ENCODE measurements at places on chromosomes 4 and X.

DNA sequence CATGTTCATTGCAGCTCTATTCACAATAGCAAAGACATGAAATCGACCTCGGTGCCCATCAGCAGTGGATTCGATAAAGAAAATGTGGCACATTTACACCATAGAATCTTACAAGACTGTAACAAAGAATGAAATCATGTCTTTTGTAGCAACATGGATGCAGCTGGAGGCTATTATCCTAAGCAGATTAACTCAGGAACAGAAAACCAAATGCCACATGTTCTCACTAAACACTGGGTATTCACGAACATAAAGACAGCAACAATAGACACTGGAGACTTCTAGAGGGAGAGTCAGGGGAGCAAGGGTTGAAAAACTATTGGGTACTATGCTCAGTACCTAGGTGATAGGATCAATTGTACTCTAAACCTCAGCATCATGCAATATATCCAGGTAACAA lies 180.5 kb downstream of the PPP1R2C start:
- no peak for DNase-seq

GRCh38 chr4:96744676-96745075 lies 904.8 kb downstream of the PDHA2 start:
- no peak for DNase-seq

DNA sequence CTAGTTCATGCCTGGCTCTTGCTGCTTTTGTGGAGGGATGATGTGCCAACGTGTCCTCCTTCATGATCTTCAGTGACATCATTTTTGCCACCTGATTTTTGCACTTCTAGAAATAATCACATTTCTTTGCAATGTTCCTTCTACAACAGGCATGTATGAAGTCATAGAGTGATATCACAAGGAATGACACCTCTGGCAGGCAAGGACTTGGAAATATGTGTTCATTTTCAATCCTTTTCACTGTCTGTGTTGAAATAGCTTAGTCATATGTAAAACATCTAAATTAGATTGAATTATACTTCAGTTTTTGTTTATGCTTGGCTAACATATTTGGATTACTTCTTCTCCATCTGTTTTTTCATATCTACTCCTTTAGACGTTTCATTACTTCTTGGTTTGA lies 221.2 kb upstream of the STK26 start:
- no peak for DNase-seq

GRCh38 chr4:21790438-21791029 lies 158.0 kb downstream of the KCNIP4 start:
- peak; percentile 33 for DNase-seq

DNA sequence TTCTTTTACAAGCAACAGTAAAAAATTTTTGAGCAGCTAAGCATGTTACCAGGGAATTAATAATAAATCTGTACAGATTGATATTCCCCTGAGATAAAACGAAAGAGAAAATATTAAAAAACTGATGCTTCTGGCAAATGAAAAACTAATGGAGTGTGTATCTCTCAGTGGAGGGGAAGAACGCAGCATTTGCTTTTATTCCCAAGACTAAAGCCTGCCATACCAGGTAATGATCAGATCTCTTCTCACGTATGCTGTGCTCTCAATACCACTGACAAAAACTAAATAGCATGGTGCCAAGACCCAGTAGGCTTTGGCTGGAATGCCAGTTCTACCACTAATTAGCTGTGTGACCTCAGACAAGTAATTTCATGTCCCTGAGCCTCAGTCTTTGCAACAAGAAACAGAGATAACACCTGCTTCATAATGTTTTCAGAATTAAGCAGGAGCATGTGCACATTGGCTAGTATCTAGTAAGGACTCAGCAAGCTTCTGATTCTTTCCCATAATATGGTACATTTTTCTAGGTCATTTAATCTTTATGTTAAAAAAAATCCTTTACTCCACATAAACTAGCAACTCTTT lies 179.6 kb downstream of the CENPC start:
- DNase-seq, result no peak

- DNase-seq, result no peak
Observed at GRCh38 chr4:53199356-53199755, 166.5 kb downstream of the SCFD2 start.

DNA sequence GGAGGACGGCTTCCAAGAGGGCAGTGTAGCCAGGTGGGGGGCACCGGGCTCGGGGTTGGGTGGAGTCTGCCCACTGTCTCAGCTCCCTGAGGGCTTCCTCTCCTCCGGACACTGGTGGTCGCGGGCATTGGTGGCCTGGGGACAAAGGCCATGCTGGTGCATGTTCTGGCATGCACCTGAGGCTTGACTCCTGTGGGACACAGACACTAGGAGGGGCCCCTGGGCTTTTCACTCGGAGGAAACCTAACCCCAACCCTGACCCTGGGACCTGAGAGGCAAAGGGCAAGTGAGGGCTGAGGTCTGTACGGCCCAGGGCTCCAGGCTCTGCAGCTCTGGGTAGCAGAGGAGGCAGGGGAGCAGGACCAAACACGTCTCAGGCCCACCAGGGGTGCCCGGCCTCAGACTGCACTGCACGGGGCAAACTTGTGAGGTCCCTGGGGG lies 22.3 kb upstream of the FGFR3 start:
- DNase-seq, result no peak

DNA sequence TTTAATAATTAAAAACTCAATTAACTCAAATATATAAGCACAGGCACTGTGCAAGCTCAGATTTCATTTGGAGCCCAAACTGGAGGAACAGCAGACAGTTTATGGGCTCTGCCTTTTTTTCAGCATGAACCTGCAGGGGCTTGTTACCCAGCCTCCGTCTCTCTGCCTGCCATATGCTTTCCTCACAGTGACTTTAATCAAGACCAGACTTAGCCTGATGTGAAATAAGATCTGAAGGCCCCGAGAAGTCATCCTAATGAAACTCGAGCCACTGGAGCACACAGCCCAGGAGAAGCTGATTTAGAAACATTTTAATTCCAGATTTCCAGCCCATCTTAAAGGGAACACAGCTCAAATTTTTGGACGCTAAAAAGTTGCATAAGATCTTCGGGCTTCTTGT lies 55.6 kb downstream of the SPATA18 start:
- DNase-seq, result no peak
